ENCODE measurements at places on chromosomes 12 and 14.
A peak's percentile ranks its signal among the peaks of the same experiment; 100 is the strongest.

DNA sequence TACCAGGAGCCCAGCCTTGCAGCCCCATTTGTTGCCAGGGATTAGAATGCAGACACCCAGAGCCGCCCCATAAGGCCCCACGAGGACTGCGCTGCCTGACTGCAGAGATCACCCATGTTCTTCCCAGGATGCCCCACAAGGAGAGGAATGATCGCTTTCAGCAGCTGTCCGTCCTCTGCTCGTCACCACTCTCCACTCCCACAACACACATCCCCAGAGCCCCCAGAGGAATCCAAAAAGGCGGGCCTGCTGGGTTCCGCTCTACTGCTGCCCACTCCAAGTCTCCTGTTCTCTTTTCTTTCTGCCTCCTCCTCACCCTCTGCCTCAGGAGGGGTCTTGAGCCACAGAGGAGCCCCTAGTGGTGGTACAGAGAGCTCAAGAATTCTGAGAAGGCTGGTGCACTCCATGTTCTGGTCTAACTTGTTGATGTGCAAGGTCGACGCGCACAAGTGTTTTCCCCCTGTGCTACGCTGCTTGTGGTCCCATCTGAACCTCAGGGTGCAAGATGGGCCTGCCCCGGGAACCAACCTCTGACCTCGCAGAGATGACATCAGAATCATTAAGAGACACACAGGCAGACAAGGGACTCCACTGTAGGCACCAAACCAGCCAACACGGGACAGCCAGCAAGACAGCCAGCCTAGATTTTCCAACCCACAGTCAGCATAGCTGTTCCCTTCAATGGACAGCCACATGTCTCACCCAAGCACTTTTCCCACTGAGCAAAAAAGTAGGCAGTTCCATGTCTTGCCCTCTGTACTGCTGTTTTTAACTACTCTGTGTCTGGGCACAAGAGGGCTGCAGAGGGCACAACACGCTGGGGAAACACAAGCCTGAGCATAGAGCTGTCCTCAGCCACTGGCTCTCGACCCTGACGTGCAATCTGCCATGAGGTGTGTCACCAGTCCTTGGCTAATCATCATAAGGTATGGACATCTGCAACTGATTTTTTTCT lies 29.9 kb downstream of the PXN start:
- DNase-seq, result no peak

DNA sequence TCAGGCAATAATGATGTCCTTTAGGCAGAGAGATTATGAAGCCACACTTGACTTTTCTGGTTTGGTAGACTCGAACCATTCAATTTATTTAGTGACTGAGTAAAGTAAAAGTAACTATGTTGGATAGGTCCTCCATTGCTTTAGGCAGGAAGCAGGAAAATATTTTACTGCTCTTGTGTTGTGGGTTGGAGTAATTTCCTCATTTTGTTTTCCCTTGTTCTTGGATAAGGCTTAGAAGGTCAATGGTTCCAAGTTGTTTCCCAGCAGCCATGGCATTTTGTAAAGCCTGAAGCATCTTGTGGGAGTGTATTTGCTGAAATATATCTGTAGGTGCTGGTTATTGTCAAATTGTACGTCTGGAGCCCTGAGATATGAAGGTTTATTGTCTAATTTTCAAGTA lies 161.2 kb upstream of the SLC38A2 start:
- DNase-seq, result no peak

GRCh38 chr12:119375075-119375882 lies 40.8 kb downstream of the CCDC60 start:
- DNase-seq, result no peak

DNA sequence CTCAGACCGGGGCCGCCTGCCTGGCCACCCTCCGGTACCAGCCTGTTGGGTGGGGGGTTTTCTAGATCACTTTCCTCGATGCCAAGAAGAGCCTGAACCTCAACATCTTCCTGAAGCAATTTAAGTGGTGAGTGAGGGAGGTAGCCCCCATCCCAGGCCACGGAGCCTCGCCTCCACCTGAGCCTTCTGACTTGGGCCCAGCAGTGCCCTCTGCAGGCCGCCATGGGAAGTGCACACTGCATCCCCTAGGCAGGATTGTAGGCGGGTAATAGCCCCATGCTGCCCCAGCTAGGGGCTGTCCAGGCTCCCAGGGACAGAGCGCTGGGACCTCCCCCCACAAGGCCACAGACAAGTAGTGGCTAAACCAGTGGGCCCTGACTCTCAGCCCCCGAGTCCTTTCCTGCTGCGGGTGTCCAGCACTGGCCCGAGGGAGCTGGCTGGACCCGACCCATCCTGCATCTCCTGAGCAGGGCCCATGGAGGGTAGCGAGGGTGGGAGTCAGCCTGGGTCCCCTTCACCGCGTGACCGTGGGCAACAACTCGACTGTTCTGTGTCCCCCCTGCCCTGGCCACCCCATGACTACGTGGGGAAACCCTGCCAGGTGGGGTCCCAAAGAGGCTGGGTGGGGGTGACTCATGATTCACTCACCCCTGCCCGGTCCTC lies 15.3 kb upstream of the ADSS1 start:
- peak; percentile 78 for DNase-seq

DNA sequence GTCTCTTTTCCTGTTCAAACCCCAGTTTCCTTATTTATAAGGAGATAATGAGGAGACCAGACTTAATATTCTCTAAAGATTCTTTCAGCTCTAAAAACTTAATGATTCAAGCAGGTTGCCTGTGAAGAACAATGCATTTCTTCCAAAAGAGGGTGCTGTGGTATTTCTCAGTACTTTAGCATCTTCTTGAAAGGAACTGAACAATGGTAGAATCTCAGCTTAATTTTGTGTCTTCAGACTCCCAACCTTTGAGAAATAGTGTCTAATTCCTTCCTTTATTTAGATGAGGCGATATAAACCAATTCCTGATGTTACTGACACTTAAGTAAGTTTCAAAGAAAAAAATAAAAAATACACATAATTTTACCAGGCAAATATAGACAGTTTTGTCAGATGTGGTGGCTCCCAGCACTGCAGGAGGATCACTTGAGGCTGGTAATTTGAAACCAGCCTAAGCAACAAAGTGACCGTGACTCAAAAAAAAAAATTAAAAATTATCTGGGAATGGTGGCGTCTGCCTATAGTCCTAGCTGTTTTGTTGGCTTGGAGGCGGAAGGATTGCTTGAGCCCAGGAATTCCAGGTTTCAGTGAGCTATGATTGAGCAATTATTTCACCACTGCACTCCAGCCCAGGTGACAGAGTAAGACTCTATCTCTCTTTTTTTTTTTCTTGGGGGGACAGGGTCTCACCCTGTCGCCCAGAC lies 76.9 kb upstream of the PSMA6 start:
- DNase-seq, result peak; percentile 3

- DNase-seq, result no peak
Measured at GRCh38 chr12:92124689-92125029, 21.0 kb downstream of the BTG1 start.

DNA sequence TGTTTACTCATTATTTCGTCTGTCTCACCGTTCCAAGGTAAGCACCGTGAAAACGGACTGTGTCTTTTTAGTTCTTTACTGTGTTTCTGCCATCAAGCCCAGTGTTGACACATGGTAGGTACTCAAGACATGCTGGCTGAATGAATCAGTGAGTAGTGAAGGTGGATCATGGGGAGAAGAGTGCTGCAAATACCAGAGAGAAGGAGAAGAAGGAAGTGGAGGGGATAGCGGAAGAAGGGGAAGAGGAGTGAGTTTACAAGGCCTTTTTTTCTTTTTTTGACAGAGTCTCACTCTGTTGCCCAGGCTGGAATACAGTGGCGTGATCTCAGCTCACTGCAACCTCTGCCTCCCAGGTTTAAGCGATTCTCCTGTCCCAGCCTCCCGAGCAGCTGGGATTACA lies 54.6 kb downstream of the ETV6 start:
- no peak for DNase-seq

- no peak for DNase-seq
Measured at GRCh38 chr12:6090803-6091202, 33.7 kb downstream of the VWF start.
